ENCODE measurements at places on chromosomes 3 and 15. TPM values are rescaled to one million over a fixed set of nuclear protein-coding genes. Genes with fewer than 3 reads are reported as not detected.

Gene WDR76
- 80.4 TPM for total RNA-seq

Gene RTP1
- total RNA-seq: not detected

Gene SUSD5
- not detected for total RNA-seq

DNA sequence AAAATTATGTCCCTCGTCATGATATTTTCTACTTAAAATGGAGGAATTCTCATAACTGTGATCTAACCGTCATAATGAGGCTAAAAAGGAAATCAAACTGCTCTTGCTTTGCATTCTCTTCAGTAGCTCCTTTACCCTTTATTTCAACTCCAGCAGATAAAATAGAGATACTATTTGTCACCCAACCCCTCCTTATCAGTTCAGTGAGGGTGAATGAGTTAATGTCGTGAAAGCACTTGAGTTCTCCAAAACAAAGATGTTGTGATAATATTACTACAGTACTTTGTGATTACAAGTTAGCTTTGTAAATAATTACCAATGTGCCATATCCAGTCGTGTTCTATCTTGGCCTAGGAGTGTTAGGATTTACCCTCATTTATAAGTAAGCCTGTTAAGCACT is 63.4 kb upstream of the ANKRD28 start:
- DNase-seq: peak; percentile 17

Gene FHIT
- total RNA-seq: 23.8 TPM

DNA sequence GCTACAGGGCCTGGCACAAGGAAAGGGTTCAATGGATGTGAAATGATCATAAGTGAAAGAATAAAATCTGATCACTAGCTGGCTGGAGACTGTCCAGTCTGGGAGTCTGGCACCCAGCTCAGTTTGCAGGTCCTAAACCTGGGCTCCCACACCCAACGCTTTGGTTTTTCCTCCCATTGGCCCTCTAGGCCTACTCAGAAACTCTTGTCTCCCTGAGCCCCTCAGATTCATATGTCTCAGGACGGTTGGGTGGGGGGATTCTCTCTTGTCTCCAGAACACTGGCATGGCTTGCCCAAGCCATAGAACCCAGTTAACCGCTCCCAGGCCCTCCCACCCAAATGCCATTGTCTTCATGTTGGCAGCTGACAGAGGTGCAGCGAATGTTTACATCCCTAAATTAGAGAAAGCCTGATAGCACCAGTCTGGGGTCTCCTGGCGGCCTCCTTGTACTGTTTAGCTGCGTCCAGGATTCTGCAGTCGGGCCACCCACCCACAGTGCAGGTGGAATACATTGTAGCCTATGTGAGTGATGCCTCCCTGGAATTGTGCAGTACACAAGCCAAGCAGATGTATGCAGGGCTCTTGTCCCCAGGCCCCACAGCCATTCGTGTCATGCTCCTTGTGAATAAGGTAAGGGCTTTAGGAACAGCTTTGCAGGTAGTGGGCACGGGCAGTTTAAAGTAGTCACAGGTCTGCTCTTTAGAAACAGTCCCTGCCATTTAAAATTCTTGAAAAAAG is 266.3 kb downstream of the XXYLT1 start:
- DNase-seq: no peak

Gene GABPB1
- 78.3 TPM for total RNA-seq

GRCh38 chr15:78492872-78493271 is 14.5 kb upstream of the HYKK start:
- DNase-seq: no peak

Gene TF
- total RNA-seq: 0.02 TPM

DNA sequence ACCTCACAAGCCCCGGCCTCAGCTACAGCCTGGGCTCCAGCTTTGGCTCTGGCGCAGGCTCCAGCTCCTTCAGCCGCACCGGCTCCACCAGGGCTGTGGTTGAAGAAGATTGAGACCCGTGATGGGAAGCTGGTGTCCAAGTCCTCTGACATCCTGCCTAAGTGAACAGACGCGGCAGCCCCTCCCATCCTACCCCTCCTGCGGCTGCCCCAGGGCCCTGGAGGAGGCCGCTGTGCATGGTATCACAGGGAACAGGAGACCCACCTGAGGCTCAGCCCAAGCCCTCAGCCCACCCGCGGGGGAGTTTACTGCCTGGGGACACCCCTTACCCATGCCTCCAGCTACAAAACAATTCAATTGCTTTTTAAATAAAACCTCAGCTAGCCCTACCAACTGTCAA is 6.0 kb upstream of the LARP6 start:
- DNase-seq: no peak

GRCh38 chr15:42548249-42549031 is at the start of the genes HAUS2 and LRRC57:
TSS of gene HAUS2 (plus strand) at chr15:42548838. CDS start at chr15:42548873, 35 bp downstream.
TSS of gene LRRC57 (minus strand) at chr15:42548793. CDS start at chr15:42548434, 359 bp downstream.
- DNase-seq: peak; percentile 97

Gene ILDR1
- 0.16 TPM for total RNA-seq

Measured in activated CD4-positive, alpha-beta T cell treated with anti-CD3 and anti-CD28 coated beads, Interleukin-2, amount 10 ng/mL, durations not matched to agents 24 days and 14 days (primary cell).